ENCODE measurements at places on chromosomes 11 and 22. TPM values are rescaled to one million over a fixed set of nuclear protein-coding genes. Genes with fewer than 3 reads are reported as not detected.

GRCh38 chr22:25728071-25728470 is 13.9 kb upstream of the MYO18B start:
- DNase-seq = no peak

- DNase-seq = no peak
These were observed 1.4 kb upstream of the CPT1A start for GRCh38 chr11:68843052-68843561.

- no peak for DNase-seq
These were observed 16.2 kb downstream of the P2RY6 start for GRCh38 chr11:73288192-73288872.

DNA sequence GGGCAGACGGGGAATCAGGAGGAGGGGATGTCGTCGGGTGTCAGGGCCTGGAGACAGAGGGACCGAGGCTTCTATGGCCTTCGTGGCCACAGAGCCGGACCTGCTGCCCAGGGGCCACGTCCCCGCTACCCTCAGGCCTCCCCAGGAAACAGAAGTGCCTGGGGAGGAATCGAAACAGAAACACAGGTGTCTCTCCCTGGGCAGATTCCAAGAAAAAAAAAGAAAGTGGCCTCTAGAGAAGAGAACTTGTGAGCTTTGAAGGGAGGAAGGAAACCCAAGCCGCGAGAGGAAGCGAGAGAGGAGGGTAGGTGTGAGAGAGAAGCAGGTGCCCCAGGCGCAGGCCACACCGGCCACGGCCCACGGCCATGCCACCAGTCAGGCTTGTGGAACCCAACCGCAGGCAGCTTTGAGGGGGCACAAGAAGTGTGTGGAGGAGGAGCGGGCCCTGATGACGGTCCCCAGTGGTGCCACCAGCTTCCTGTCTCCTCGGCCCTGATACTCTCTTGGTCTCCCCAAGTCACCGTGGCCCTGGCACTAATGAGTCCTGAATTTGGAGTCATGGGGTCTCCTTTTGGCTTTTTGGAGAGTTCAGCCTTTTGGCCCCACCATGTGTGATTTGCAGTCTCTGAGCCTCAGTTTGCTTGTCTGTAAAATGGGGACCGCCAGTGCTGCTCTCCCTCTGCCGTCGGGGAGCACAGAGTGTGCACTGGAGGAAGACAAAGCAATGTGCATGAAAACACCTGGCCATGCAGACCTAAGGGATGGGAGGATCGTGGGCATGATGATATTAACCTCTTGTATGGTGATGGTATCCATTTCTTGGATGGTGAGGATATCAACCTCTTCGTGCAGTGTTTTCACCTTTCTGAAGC is 25.2 kb downstream of the LIF start:
- no peak for DNase-seq

GRCh38 chr11:99739464-99740089 is 718.8 kb downstream of the CNTN5 start:
- DNase-seq = peak; percentile 56

GRCh38 chr11:61129639-61130523 is 27.6 kb downstream of the CD5 start:
- peak; percentile 94 for DNase-seq

GRCh38 chr22:32352681-32353080 is 5.0 kb upstream of the RFPL3 start:
- DNase-seq = no peak

The TLCD5 gene
- polyA plus RNA-seq = 8.7 TPM

The TEX54 gene
- 3.5 TPM for polyA plus RNA-seq

The SMDT1 gene
- polyA plus RNA-seq = 143 TPM

Measured in hepatocyte (in vitro differentiated cells).